Diencephalon (tissue), 1 donor: ENCODE measurements at places on chromosomes 7 and 10. TPM values are rescaled to one million over a fixed set of nuclear protein-coding genes. Genes with fewer than 3 reads are reported as not detected.

Gene NPY4R
- total RNA-seq, result 1.2 TPM

Gene TRIP6
- total RNA-seq, result 10.4 TPM

Gene PRF1
- total RNA-seq, result 1.2 TPM

Gene TMEM139
- total RNA-seq, result 0.46 TPM

Gene CABCOCO1
- total RNA-seq, result 5.5 TPM

Gene MAT1A
- total RNA-seq, result not detected

Gene UPK3B
- total RNA-seq, result 0.23 TPM

Gene HOXA7
- not detected for total RNA-seq

Gene IFIT5
- 51.7 TPM for total RNA-seq

Gene INSYN2A
- total RNA-seq, result 22.6 TPM

Gene OR2A5
- total RNA-seq, result not detected

Gene ASIC3
- 1.4 TPM for total RNA-seq

Gene SNX10
- total RNA-seq, result 103 TPM

Gene ATOH7
- 0.69 TPM for total RNA-seq

Gene HMX3
- total RNA-seq, result 2.8 TPM

Gene MUC12
- total RNA-seq, result 0.23 TPM

Gene ECD
- total RNA-seq, result 31.1 TPM

Gene CRCP
- total RNA-seq, result 48.9 TPM

Gene TMEM254
- total RNA-seq, result 18.0 TPM

Gene IFIT1B
- total RNA-seq, result 0.92 TPM

Gene SMARCD3
- total RNA-seq, result 213 TPM
